ENCODE measurements at places on chromosomes 6 and 20. TPM values are rescaled to one million over a fixed set of nuclear protein-coding genes. Genes with fewer than 3 reads are reported as not detected.

Gene CD40
- 7.3 TPM for total RNA-seq

DNA sequence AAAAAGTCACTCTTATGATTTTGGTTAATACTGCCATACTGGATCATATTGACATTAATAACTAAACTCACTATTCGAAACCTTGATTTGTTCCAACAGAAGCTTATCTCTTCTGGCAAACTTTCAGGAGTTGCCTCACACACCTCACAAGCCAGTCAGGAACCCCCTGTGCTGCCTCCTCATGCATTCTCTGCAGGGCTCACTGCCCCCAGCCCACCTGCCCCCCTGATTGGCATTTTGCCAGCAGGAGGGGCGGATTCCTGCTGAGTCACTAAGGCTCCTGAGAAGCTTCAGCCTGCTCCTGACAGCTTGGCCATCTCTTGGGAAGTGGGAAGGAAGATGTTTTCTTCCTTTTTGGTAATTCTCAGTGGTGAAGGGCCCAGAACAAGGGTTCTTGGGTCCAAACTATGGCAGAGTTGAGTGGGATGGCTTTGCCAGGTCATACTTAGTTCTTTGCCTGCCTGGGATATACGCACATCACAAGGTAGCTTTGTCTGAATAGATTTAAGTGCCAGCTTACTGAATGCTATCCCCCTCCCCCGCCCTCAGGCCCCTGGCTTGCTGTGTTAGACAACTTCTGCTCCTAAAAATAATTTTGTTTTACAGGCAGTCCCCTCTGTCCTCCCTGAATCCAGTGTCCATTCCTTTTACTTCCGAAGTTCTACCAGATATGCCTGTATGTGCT, 31.4 kb downstream of the SLC35F1 start:
- DNase-seq = no peak

Gene MUCL3
- total RNA-seq = not detected

Gene RAD21L1
- total RNA-seq = 0.60 TPM

- DNase-seq = no peak
Observed at GRCh38 chr6:41675992-41676391, 37.7 kb downstream of the MDFI start.

Gene TTLL9
- total RNA-seq = 1.8 TPM

DNA sequence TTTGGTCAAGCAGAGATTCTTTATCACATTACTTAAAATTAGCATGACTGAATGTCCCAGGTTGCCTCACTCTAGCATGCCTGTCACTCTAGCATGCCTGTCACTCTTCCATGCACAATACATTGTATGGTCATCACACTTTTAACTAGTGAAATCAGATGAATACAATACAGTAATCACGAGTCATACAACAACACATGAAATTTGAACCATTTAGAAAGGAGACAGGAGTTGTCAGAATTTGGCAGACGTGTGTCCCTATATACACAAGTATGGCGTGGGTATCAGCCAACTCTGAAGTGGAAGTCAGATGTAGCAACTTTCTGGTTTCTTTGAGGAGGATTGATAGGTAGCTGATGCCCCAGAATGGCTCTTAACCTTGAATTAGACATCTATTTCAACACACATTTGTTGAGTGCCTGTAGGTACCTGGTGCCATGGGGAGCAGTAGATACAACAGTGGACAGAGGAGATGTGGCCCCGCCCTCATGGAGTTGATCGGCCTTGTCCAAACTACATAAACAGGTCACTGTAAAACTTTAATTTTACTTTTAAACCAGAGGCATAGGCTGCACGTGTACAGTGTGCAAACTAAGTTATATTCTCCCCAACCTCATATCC, 116.1 kb upstream of the TIAM2 start:
- no peak for DNase-seq

- DNase-seq = no peak
Observed at GRCh38 chr20:34940081-34940481, 15.5 kb downstream of the GSS start.
